ENCODE measurements at places on chromosomes 7 and 10.

- no peak for DNase-seq
These were observed 123.3 kb downstream of the TWIST1 start for GRCh38 chr7:18993933-18994668.

GRCh38 chr10:31819391-31819820 is 109.2 kb downstream of the ARHGAP12 start:
- no peak for DNase-seq

DNA sequence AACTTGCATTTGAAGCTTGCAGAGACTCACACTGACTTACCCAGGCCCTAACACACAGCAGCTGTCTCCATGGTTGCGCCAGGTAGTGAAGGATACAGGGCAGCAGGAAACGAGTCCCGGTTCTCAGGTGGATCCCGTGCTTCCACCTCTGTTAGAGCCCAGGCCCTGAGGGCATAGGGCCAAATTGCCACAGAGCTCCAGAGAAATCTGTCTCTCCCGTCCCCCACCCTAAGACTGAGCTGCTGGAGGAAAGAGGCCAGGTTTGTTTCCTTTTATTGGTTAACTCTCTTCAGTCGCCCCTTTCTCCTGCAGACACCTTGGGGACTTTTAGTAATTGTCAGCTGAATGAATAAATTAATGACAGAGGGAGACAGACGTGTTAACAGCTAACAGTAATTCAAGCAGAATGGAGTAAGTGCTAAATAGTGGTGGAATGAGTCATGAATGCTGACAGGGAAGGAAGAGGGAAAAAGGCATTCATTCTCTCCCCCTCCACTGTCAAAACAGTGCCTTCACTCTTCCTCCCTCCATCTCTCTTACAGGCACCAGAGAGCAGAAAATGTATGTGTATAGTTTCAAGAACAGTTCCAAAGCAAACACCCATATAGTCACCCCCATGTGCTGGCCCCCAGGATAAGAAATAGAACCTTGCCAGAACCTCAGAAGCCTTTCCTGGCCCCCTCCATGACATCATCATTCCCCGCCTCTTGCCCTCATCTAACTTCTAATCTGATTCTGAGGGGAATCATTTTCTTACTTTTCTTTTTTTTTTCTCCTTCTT is 16.8 kb upstream of the DLG5 start:
- DNase-seq: no peak

- DNase-seq: no peak
These were observed 37.0 kb upstream of the TES start for GRCh38 chr7:116173051-116174028.

- DNase-seq: no peak
These were observed 592.7 kb downstream of the INHBA start for GRCh38 chr7:41110186-41110585.

GRCh38 chr10:26642896-26643653 is 54.4 kb upstream of the PDSS1 start:
- no peak for DNase-seq

- no peak for DNase-seq
These were observed 535.5 kb downstream of the GPAM start for GRCh38 chr10:111648046-111648445.

GRCh38 chr10:31650010-31650409 is 278.6 kb downstream of the ARHGAP12 start:
- DNase-seq: no peak

GRCh38 chr10:7405637-7406036 is 5.2 kb downstream of the SFMBT2 start:
- no peak for DNase-seq

GRCh38 chr10:75764974-75765788 is 333.8 kb downstream of the LRMDA start:
- DNase-seq: no peak

DNA sequence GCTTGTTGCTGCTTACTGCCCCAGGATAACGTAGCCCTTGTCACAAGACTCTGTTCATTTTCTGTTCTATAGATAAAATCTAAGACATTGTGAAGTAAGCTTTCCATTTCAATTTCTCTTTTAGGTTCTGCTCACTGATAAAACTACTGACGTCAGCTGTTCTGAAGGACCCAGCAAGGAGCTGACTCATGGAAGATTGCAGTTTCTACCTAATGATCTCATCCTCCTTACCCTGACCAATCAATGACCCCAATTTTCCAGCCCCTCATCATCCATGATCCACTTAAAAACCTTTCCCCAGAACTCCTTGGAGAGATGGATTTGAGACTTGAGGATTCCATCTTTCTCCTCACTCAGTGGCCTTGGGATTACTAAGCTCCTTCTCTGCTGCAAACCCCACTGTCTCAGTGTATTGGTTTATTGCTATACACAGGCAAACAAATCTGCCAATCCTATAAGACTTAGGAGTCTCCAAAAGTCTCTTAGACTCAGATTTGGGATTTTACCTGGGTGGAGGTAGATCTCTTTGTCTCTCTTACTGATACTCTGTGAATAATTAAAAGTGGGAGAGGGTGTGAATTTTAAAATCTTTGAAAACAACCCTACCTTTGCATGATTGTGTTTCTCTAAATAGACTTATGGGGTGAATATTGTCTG is 109.2 kb upstream of the TRIM24 start:
- DNase-seq: no peak

- no peak for DNase-seq
These were observed 364.7 kb upstream of the POM121L12 start for GRCh38 chr7:52670608-52671225.

- DNase-seq: no peak
These were observed 93.5 kb downstream of the TNS3 start for GRCh38 chr7:47488201-47488968.

- no peak for DNase-seq
These were observed 163.7 kb downstream of the AGMO start for GRCh38 chr7:15397922-15398760.

GRCh38 chr7:81284576-81284975 is 365.7 kb upstream of the SEMA3C start:
- no peak for DNase-seq

DNA sequence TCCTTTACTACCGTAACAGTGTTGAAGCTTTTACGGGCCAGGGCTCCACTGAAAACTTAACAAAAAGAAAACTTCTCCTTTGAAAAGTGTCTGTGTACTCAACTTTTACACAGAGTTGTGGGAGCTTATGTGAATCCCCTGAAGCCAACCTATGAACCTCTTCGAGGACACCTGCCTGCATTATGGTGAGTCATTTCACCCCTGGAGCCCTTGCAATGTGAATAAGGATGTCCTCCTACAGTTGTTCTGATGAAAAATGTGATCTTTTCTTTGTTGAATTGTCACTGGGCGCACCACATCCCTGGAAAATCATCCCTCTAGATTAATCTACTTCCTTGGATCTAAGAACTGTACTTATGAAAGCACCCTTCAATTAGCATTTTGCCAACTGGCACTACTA is 93.2 kb downstream of the SORCS1 start:
- DNase-seq: no peak

GRCh38 chr10:60313589-60313952 is 76.1 kb downstream of the ANK3 start:
- no peak for DNase-seq

DNA sequence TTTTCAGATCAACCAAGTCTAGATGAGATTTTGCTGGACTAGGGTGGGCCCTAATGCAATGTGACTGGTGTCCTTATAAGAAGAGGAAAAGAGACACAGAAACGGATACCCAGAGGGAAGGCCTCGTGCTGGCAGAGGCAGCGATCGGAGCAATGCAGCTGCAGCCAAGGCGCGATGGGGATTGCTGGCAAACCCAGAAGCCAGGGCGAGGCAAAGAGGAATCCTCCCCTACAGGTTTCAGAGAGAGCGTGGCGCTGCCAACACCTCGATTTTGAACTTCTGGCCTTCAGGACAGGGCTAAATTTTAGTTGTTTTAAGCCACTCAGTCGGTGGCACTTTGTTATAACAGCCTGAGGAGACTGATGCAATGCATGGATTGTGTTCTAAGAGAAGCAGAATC is 157.1 kb upstream of the RHEB start:
- no peak for DNase-seq

DNA sequence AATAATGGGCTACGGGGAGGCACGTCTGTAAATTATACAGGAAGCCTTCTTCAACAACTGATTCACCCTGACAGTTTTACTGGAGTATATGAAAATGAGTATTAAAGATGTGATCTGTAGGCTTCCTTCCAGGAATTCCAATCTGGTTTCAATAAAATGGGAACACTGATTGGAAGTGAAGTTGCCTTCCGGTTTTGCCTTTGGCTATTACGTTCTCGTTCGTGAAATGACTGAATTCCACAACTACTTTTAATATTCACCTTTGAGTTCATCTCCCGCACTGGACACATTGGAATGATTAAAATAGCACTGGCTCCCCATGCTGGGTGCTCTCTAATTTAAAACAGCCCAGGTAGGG is 350.1 kb upstream of the MKI67 start:
- no peak for DNase-seq

GRCh38 chr7:148264933-148265557 is 325.5 kb upstream of the C7orf33 start:
- no peak for DNase-seq

DNA sequence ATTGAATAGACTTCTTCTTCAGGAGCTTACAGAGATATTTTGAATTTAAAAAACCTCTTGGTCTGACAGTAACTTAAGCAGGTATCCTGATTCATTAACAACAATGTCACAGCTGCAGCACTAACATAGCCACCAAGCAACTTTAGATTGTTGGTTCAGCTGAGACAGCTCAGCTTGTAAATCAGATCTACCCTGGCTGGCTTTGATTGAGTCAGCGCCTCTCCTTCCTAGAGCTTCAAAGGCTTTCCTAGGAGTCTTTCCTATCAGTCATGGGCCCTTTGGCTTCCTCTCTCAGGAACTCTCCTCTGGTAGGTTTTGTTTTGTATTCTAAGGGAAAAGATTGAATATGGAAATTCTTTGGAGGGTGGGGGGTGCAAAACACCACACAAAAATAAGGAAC is 70.7 kb upstream of the STEAP4 start:
- DNase-seq: no peak

GRCh38 chr10:50508315-50509051 is 115.3 kb downstream of the SGMS1 start:
- no peak for DNase-seq

DNA sequence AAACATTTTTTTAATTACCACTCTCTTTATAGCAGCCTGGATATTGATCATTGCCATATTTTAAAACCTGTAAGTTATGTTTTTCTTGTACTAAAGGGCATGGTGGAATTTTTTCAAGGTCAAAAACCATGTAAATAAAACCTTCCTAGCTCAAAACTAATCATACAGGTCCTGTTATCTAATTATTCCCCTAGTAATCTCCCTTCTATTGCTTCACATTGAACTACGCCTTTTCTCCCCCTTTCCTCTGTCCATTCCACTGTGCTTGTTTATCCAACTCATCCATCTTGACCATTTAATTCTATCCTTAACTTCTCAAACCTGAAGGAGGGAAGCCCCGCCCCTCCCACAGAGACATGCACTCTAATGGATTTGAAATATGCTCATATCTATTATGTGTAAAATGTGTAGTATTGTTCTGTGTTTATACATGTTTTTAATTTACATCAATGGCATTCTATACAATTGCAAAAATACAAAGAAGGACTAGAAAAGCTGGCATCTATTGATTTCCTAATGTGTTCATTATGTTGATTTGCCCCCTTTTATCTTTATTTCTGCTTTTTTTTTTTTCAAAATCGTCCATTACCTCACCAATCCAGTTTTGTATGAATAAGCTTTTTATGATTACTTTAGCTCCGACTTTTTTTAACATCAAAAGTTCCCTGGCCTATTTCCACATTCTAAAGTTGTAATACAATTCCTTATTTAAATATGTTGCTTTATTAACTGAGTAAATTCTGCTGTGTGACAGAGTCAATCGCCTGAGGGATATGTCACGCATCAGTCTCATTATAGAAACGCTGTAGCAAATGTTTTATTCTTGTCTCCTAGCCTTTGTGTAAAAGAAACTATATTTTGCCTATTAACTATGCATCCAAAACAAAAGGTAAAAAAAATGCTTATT is 61.0 kb downstream of the MET start:
- no peak for DNase-seq

GRCh38 chr7:151490456-151491105 is 29.1 kb downstream of the RHEB start:
- DNase-seq: no peak

- no peak for DNase-seq
These were observed 90.8 kb downstream of the CHN2 start for GRCh38 chr7:29285444-29285793.

DNA sequence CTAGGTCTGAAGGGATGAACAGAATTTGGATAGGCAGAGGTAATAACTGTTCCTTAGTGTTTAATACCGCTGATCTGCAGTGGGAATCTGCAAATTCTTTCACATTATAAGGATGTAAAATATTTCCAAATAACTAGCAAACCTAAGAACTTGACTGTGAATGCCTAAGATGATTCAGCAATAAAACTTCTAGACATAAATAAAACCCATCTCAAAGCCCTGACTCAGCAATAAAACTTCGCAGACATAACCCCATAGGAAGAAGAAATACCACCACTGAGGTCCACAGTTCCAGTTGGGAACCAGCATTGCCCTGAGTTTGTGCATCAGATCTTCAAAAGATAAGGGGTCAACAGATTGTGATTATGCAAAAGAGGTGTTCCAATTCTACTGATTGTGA is 354.2 kb downstream of the GFRA1 start:
- no peak for DNase-seq

DNA sequence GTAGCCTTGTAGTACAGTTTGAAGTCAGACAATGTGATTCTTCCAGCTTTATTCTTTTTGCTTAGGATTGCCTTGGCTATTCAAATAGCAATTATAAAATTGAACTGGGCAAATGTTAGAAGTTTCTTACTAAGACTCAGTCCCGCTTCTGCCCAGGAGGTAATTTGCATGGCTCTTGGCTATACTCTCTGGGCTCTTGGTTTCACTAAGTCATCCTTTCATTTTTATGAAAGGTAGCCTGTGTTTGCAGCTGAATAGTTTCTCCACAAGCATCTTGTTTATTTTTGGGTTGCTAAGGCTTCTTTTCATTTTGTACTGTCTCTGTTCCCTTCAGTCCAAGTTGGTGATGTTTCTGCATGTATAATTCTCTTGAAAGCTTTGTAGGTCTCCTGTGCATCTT is 340.6 kb downstream of the SH2D4B start:
- no peak for DNase-seq

DNA sequence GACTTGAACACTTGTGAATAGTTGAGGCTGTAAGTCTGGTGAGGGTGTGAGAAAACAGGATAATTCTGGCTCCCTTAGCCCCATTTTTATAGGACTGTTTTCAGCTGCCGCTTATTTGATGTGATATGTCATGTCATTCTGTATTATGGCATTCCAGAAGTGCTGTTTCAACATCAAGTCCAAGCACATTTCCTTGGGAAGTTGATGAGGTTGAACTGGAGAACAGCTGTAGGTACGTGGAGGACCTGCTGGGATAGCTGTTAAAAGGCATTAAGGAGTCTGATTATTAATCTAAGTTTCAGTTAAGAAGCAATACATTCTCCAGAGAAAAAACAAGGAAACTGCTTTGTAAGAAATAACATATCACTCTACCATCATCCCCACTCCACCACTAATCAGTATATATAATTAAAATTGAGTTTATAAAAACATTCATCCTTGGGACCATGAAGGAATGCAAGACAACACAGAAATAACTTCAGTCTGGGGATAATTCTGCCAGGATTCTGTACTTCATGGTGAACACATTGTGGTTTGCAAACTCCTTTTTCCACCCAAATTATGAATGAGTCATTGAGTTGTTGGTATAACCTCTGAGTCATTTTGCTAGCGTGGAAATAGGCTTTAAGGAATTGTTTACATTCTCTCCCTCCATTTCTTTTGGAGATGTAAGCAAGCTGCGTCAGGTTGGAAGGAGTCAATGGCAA is 39.9 kb upstream of the TMEM229A start:
- DNase-seq: no peak

GRCh38 chr7:27240015-27240731 is 2.4 kb upstream of the EVX1 start:
- no peak for DNase-seq

GRCh38 chr7:90613088-90613498 is 17.0 kb downstream of the CDK14 start:
- DNase-seq: no peak

All from activated naive CD4-positive, alpha-beta T cell (primary cell).